ENCODE measurements at places on chromosomes 3 and 15.

GRCh38 chr15:58423831-58424608, 7.8 kb upstream of the LIPC start:
- DNase-seq = no peak

- DNase-seq = no peak
These were observed 308.0 kb upstream of the THRB start for GRCh38 chr3:24802614-24803013.

DNA sequence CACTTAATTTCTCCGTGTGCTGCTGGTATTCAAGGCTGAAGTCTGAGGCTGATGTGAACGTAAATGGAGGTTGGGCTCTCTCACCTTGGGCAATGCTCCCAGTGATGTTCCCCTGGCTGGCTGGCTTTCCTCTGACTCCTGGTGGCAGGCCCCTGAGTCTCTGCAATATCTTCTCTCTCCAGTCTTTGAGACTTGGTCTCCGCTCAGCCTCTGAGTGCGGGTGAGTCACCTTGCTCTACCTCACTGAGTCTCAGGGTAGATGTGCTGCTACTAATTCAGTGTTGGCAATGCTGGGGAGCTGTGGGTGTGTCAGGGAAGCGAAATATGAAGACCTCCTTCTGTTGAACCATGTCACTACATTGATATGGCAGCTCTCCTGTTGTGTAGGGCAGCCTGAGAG, 31.3 kb upstream of the TRIM59 start:
- DNase-seq = no peak

DNA sequence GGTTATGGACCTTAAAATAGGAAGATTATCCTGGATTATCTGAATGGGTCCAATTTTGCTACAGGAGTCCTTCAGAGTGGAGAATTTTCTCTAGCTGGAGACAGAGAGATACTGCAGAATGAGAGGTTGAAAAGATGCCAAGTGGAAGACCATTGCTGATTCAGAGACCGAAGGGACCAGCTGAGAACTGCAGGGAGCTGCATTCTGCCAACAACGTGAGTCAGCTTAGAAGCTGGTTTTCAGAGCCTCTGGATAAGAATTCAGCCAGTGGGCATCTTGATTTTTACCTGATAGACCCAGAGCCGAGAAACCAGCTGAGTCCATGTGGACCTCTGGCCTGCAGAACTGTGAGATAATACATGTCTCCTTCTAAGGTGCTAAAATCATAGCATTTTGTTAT, 234.0 kb downstream of the NR2F2 start:
- no peak for DNase-seq

GRCh38 chr3:71016178-71016845, 567.2 kb downstream of the FOXP1 start:
- DNase-seq = no peak

DNA sequence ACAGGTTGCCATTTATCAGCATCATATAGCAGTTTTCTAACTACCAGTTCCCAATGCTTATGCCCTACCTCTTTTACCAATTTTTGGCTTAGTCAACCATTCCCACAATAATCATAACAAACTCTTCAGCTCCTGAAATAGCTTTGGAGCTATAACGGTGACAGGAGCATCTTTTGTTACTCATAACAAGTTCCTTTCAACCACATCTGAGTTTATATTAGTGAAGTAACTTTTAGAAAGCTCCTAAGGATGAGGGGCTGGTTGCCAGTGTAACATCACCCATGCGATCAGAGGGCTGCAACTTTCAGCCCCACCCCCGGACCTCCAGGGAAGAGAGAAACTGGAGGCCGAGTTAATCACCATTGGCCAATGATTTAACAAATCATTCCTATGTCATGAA, 495.3 kb upstream of the RASGRP1 start:
- DNase-seq = no peak

DNA sequence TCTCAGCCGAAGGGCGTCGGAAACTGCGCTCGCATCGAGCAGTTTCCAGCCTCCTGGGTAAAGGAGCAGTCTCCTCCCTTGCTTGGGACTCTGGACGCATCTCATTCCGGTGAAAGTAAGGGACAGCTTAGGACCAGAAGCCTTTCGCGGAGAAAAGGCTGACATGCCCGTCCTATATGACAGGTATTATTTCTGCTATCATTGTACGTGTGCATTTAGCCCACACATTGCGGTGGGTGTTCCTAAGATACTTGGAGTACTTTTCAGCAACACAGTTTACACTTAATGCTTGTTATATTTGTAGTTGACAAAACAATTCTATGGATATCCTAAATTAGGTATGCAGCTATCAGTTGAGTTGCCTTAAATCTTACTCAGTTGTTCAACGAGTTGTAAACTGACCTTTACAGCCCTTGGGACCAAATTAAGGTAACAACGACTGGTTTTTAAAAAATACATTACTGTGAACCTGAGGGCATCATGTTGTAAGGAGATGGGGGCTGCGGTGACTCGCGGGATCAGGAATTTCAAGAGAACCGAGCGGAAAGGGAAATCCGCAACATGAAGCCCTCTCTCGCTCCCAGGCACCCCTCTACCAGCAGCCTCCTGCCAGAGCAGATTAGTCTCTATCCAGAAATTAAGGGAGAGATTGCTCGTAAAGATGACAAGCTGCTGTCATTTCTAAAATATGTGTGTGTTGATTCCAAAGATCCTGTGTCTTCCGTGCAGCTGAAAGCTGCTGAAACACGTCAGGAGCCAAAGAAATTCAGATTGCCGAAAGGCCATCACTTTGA, 632 bp upstream of the COPS2 start:
- no peak for DNase-seq

DNA sequence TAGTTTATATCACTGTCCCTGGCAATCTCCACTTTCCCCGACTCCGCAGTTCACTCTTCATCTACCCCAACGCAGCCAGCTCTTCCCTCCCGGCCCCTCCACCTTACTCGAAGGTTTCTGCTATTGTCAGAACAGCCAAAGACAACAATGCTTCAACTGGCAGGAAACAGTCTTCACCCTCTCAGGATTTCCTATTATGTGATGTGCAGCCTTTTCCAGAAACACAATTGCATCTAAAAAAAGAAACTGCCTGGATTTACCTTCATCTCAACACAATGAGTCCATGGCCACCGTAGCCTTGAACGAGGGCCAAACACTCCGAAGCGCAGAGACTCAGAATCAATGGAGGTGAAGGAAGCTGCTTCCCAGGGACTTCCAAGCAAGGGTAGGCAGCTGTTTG, 182.1 kb upstream of the TSC22D2 start:
- no peak for DNase-seq

DNA sequence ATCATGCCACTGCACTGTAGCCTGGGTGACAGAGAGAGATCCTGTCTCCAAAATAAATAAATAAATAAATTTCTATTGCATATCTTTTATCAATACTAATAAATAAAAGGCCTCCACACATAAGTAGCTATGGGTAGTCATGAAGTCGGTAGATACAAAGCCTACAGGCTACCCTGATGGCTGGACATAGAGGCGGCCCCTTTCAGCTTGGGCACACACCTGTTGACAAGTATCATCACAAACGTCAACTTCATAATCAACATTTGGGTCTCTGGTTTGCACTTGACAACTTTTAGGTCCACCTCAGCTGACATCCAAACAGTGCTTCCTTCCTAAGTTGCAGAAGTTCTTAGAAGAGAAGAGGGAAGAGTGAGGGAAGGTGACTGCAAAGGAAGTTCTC, 53.4 kb downstream of the ITGA11 start:
- DNase-seq = no peak

GRCh38 chr3:137514853-137515252, 249.3 kb upstream of the SOX14 start:
- DNase-seq = no peak

DNA sequence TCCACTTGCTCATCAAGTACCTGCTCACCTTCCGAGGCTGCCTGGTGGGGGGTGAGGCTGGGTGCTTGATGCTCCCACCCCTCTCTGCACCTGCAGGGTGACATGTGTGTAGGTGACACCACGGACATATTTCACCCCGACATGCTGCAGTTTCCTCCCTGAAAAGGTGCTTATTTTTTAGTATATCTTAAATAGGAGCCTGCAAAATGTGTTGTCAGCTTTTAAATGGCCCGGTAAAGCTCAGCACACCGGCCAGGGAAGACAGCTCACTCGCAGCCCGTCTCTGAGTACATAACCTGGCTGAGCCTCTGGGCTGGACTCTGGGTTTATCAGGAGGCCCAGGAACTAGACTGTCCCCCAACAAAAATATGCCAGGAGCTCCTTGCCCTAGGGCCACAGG, 89.3 kb upstream of the LINGO1 start:
- DNase-seq = peak; percentile 45

- DNase-seq = no peak
These were observed 88.7 kb downstream of the SEMA6D start for GRCh38 chr15:47806008-47806407.

DNA sequence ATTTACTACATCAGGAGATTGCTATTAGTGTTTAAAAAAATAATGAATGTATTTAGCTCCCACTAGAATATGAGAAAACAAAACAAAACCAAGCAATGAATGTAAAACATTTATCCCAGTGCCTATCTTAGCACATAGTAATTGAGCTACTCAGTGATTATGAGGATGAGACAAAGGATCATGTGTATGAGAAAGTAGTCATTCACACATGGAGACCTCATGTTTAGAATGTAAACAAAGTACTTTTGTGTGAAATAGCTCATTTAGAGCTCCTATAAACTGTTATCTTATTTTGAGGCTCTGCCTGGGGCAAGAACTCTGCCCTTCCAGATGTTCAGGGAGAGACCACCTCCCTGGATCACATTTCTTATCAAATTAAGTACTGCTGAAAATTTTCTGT, 236.8 kb downstream of the LRRN1 start:
- DNase-seq = no peak

DNA sequence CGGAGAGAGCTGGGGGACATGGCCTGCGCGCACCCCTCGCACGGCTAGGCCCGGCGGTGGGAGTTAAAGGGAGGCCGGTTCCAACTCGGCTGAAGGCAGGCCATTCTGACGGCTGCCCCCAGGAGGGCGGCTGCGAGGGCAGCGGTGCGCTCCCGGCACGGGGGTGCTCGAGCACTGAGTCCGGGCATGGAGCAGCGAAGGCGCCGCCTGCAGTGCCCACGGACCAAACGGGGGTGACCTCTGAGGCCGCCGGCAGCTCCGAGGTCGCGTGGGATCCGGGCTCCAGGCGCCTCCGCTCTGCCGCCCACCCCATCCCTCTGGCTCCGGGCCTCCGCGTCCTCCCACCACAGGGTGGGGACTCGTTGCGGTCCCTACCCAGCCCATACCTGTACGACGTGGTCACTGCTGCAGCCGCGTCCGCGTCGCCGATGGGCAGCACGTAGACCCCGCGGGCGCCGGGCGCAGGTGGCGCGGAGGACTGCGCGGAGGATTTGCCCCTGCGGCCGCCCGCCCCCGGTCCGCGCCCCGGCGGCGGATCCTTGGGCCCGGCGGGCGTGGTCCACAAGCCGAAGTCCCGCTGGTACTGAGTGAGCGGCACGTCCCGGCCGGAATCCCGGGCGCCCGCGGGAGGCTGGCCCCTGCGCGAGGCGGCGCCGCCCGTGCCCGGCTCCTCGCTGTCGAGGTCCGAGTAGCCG, 469 bp downstream of the MAP6D1 start:
- no peak for DNase-seq

DNA sequence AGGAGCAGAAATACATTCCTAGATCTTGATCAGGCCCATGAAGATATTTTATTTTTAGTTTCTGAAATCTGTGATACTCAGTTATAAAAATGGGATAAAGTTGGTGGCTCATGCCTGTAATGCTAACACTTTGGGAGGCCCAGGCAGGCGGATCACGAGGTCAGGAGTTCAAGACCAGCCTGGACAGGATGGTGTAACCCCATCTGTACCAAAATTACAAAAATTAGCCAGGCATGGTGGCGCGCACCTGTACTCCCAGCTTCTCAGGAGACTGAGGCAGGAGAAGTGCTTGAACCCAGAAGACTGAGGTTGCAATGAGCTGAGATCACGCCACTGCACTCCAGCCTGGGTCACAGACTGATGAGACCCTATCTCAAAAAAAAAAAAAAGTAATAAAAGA, 105.5 kb downstream of the IL1RAP start:
- DNase-seq = no peak

DNA sequence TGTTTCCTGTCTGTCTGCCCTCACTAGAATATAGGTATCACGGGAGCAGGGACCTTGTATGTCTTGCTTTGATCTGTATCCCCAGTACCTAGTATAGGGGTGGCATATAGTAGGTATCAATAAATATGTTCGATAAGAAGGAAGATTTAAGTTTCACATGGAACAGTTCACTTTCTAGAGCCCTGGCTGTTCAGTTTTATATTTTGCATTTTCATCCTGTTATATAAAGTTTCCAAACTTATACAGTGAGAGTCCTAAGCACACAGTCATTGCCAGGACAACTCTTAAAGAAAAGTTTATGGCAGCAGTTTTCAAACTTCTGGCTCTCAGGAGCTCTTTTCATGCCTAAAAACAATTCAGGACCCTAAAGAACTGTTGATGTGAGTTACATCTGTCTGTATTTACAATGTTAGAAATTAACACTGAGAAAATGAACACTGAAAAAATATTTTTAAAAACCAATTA, 13.4 kb downstream of the ITPR1 start:
- DNase-seq = no peak

GRCh38 chr3:8816106-8816505, 46.7 kb upstream of the OXTR start:
- DNase-seq = no peak

DNA sequence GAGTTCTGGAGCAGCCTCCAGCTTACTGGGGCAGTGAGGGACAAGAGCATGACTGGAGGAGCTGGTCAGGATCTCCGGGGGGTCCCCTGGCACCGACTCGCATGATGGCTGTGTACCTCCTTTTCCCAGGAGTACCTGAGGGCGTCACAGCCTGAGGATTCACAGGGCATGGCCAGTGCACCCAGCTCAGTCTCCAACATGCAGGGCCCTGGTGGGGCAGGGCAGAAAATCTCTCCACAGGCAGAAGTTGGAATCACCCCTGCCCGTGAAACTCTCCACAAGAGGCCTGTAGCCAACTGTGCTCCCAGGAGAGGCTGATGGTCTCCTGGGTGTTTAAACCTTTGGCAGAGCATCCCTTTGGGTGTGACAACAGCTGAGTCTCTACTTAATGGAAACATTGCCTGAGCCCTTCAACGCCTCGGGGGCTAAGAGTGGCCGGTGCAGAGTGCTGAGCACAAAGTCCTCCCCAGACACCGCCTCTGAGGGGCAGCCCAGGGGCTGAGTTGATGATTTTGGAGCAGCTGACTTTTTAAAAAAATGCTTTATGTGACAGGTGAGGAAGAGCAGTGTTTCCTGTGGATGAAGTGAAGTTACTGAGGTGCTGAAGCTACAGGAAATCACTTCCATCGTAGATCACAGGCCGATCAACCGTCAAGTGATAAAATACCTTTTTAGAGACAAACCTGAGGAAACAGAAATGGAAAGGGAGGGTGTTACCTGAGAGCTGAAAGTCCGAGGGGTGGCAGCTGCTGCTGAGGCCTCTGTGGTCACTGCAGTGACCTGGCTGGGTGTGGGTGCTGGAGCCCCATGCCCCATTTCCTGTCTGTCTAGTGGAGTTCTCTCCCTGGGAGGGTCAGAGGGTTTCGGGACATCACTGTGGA, 21.9 kb upstream of the CXCR6 start:
- no peak for DNase-seq

DNA sequence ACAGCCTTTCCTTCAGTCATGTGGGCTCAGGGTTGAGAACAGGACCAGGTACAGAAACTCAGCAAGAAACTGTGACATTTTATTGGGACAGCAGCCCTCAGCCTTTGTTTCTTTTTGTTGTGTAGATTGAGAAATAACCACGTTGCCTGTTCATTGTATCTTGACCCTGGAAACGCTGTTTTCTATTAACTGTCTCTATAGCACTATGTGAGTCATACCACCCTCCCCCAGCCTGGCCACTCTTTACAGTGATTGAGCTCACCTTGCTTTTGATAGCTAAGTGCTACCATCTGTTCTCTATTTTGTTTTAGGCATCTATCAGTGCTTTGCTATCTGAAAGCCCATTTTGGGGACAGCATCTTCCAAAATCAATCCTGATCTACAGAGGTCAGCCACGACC, 127.9 kb downstream of the CD47 start:
- no peak for DNase-seq
